ENCODE measurements at places on chromosomes 5 and 9.
A peak's percentile ranks its signal among the peaks of the same experiment; 100 is the strongest.

DNA sequence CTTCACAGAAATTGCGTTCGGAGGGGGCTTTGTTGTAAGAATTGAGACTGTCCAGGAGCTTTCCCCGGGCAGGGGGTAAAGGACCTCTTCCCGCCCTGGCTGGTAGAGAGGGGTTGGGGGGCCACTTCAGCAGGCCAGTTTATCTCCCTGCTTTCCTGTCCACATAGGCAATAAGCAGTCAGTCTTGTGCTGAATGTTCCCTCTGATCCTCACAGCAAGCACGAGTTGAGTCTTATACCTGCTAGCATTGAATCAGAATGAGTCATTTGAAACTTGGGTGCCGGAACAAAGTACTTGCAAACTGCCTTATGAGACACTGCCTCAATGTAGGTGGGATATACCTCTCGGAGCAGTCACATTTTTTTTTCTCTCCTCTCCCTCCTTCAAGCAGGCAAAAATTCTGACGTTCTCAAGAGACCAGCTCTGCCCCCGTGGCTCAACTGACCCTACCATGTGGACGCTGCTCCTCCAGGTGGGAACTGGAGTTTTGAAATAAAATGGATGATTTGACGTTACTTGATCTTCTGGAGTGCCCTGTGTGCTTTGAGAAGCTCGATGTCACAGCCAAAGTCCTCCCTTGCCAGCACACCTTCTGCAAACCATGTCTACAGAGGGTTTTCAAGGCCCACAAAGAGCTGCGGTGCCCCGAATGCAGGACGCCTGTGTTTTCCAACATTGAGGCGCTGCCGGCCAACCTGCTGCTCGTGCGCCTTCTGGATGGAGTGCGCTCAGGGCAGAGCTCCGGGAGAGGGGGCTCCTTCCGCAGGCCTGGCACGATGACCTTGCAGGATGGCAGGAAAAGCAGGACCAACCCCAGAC, 1.3 kb downstream of the SH3RF2 start:
- DNase-seq, result peak; percentile 53

DNA sequence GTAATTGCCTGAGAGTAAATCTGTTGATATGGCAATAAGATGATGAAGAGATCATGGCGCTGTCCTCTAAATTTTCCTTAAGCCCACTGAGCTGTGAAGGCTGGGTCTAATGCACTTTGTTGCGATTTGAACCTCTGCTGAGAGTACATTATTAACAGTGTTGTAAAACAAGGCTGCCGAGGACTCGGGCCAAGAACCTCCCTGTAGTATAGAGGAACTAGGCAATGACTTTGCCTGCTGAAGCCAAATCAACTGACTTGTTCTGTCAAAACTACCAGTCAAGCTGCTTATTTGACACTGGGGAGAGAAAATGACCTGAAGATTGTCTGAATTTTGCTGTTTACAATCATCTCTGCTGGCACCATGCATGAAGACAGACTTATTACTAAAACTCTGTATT, 1154.7 kb downstream of the DTWD2 start:
- DNase-seq, result no peak

DNA sequence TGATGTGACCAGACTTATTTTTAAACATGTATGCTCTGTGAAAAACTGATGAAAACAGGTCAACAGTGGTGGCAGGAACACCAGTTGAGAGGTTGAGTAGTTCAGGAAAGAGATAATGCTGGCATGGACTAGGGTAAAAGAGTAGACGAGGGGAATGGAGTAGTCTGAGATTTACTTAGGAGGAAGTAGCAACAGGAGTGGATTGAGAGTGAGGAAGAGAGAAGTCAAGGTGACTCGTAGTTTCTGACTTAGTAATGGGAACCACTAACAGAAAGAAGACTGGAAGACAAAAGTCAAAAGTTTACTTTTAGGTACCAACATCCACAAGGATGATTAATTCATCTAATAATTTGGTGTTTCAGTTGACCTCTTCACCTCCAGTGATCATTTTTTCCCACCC, 3.6 kb downstream of the SRA1 start:
- no peak for DNase-seq

DNA sequence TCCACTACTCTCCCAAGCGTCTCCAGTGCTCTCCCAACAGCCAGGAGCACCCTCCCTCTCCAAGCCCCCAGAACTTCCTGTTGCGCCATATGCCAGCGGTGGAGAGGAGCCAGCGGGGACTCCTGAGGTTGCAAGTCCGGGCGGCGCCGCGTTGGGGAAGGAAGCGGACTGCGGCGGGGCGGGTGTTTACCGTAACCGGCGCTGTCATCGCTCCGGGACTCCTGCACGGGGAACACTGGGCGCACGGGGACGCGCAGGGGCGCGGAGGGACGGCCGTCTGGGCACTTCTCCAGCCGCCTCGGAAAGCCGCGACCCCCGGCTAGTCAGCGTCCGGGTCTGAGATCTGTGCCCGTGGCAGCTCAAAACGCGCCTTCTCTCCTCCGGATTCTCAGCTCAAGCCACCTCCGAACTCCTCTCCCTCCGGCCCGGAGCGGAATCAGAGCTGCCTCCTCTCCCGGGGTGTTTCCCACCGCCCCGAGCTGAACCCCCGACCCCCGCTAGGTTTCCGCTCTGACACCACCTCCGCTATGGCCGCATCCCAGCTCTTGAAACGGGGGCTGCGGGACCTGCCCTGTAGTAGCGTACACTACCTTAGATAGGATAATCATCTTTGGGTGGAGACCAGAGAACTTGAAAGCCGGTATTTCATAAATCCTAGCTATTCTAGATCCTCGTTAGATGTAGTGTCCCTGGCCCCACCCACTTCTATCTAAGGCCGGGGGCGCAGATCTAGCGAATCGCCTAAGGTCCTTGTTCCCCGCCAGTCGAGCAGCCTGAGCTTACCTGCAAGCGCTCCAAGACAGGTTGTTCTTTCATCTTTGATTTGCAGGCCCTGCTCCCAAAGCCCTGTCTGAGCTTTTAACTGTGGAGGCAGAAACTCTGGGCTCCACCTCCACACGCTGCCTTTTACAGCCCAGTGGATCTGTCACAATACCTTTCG, at the start of gene TRPM6:
TRPM6 (minus strand) TSS at position 881 of the 940 bp plus-strand sequence; CDS start at position 816, 65 bp downstream.
- peak; percentile 78 for DNase-seq

DNA sequence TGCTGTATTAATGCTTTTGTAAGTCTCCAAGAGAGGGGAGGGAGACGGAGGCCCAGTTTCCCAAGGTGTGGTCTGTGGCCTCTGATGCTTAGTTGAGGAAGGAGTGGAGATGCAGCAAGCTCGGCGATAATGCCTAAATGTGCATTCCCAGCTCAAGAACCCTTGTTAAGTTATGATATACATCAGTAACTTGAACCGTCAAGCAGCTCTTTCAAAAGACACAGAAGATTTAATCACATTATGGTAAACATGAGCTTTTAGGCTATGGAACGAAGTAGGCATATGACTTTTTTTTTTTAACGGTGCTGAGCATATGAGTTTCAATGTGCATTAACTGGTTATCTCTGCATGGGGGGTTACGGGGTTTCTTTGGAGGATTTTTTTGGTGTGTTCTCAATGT, 22.3 kb upstream of the GLE1 start:
- DNase-seq, result no peak

DNA sequence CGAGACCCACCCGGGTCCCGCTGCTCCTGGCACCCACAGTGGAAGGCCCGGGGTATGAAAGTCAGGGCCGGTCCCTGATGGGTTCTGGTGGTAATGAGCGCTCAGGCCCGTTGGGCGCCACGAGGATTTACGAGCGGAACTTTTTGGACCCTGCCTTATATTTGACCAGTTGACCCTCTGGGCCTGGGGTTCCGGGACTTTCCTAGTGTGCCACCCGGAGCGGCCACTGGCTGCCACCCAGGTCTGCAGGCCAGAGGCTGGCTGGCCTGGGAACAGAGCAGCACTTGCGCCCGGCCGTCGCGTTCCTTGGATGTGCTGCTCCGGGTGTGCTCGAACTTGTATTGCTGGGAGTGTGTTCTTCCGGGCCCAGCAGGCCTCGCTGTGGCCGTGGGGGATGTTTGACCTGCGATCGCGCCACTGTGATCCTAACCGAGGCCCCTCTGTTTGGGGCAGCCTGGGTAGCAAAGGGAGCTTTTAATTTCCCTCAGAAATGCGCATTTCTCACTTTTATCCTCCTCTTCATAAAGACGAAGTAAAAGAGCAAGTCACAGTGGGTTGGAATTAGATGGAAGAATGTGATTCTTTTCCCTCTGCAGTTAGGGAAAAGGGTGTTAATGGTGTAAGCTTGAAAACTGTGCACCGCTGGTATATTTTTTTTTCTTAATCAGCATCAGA, 1.2 kb downstream of the F2RL1 start:
- DNase-seq, result no peak

GRCh38 chr9:98240475-98240874, 15.0 kb downstream of the TBC1D2 start:
- no peak for DNase-seq

DNA sequence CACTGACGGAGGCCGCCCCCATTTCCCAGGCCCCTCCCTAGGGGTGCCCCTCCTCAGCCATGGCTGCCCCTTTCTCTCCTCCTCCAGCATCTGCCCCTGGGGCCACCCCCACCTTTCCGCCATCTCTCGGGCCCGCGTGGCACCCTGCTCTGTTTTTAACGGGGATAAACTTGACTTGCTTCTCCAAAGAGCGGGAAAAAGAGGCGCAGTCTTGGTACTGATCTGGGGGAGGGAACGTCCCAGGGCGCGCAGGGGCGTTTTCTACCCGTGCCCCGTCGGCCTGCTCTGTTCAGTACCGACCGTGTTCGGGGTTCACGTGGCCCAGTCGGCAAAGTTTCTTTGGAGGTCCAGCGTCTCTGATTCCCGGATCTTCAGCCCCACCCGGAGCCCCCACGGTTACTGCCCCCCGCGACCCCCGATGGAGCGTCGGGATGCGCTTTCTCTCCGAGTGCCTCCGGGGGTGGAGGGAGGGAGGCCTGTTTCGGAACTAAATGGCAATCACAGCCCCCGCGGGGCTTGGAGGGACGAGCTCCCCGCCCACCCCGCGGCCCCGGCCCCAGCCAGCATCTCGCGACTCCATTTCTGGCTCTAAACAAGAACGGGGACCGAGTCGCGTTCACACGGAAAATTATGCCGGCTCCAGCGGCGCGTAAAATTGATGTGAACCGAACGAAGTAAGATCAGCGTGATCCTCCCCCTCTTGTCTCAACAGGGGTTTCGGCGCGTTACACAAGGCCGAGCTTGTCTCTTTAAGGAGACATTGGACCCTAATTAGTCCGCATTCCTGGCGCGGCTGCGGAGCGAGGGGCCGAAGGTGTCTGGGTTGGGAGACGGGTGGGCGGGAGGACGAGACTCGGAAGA, 1.1 kb upstream of the TLE4 start:
- DNase-seq, result peak; percentile 48

GRCh38 chr5:90170261-90170660, 239.3 kb downstream of the CETN3 start:
- peak; percentile 28 for DNase-seq

GRCh38 chr9:91858213-91859030, 91.6 kb downstream of the ROR2 start:
- no peak for DNase-seq

GRCh38 chr5:1285883-1286291, 9.0 kb downstream of the TERT start:
- DNase-seq, result no peak

DNA sequence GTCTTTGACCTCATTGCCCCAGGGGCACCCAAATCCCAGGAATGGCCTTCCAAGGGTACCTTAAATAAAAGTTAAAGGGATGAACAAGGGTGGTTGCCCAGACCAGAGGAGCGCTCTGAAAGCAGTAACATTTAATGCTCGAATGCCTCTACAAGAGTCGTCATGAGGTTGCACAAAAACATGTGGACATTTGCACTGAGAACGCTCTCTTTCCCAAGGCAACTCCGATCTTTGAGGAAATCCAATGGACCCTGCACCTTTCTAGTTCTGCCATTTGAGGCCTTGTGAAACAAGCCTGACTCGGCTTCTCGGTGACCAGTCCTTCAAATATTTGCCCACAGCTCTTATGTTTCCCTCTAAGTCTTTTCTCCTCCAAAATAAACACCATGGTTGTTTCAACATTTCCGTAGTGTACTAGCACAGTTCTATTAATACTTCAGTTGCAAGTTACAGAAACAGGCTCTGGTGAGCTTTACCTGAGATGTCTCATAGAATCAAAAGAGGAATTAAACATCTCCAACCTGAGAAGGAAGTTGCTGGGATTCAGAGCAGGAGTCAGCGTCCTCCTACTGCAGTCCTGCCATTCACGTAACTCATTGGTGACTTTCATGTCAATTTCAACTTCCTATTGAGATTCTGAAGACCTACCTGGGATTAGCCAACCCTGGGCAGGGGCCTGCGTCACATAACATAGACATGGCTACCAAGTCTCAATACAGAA, 168.8 kb upstream of the RAI14 start:
- peak; percentile 84 for DNase-seq

DNA sequence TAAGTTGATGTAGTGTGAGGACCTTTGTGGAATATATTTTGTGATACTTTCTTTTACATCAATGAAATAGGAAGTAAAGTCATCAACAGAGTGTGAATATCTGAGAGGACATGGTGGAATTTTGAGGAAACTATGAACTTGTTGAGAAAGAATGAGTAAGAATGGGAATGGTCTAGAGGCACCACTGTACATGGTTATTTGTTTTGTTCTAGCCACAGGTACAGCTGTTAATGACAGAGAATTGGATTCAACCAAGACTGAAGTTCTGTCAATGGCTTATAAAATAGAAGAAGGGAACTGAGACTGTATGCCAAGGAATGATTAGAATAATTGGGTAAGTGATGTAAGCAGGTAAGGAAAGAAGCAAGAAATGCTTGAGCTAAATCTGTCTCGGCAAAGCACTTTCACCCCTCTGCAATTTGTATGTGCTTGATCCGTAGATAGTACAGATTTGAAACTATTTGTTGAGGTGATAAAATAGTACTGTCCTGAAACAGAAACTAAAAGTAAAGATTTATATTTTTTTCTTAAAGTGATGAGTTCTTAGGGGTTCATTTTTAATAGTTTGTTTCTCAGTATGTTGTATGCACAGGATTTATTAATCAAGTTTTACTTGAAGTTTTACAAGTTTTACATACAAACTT, 468.8 kb upstream of the SMC2 start:
- DNase-seq, result no peak

DNA sequence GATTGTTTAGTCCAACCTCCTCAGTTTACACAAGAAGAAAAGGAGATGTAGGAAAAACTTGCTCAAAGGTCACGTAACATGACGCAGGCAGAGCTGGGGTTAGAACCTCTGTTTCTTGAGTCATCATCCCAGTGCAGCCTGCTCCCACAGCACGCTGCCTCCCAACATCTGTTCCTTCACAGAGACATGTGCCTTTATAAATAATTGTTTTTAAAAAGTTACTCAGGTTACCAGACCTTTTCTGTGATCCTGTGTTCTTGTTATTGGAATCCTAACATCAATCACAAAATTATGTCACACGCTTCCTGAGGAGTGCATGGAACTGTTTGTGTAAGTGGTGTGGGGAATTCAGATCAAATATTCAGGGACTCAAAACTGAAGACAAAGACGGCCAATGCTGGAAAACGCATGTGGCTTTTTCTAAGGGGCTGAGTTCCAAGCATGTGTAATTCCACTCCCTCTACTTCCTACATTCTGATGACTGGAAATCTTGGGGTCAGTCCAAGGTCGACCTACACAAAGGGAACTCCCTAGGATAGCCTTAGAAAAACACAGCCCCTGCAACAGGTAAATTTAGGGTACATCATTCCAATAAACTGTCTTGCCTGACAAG, 184.3 kb downstream of the TSSK1B start:
- DNase-seq, result peak; percentile 78

Data from fibroblast of upper back skin (primary cell).